ENCODE measurements at places on chromosomes 13 and 19.

GRCh38 chr19:14005349-14006084 is 603 bp downstream of the RFX1 start:
- DNase-seq = peak; percentile 69

- DNase-seq = no peak
These were observed 8.3 kb upstream of the TBXA2R start for GRCh38 chr19:3614858-3615505.

DNA sequence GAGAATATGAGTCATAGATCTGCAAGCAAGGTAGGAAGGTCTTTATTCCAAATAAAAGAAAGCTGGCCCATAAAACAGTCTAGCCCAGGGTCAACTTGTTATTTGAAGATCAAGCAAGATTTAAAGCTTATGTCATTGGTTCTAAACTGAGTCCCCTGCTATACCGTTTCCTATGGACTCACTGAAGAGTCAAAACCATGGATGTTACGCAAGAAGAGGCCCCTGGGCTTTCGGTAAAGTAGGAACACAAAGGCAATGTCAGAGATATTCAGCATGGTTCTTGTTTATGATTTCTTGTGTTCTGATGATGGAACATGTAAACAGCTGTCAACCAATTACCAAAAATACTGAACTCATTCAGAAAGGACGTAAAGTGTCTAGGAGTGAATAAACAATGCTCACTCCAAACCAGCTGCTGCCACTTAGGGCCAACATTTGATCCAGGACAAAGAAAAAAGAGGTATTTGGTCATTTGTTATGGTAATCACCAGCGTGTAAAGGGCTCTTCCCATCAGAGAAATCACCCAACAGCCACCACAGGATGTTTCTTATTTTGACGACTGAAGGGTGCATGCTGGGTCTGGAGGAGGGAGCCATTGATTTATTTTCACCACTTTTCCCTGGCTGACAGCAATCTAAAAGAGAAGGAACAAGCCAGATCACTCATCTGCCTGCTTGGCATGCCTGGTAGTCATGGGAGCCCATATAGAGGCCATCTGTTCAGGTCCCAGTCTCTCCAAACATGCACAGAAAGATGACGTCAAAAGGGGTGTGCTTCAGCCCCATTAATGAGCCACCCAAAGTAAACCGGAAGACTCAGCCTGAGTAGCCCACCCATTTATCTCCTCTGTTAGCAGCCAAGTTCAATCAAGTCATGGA is 68.3 kb downstream of the FGF14 start:
- no peak for DNase-seq

DNA sequence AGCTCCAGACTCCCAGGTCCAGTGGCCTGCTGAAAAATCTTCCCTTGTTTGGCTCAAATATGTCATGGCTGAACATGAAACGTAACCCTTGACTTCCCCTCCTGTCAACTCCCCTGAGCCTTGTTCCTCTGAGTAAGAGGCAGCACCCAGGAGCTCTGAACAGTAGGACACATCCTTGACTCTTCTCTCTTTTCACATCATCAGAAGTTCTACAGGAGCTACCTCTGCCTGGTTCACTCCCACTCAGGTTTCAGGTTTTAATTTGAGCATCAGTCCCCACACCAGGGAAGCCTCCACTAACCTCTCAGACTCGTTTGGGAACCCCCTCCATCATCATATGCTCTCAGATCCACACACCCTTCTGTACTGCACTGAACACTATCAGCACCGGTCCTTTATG is 30.3 kb downstream of the ZNF823 start:
- DNase-seq = no peak

- DNase-seq = no peak
These were observed 266.1 kb upstream of the TMTC4 start for GRCh38 chr13:100940658-100941057.

DNA sequence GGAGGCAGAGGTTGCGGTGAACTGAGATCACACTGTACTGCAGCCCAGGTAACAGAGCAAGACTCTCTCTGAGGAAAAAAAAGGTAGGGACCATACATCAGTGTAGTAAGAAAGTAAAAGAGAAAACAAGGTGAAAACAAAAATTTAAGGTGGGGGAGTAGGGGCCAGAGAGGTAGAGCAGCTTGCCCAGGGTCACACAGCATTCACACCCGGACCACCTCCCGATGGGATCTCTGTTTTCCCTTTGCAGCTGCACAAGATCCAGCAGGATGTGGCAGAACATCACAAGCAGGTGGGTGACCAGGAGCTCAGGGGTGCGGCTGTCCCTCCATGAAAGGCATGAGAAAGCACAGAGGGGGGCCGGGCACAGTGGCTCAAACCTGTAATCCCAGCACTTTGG is 4.5 kb downstream of the TLE6 start:
- no peak for DNase-seq

- no peak for DNase-seq
These were observed 8.7 kb upstream of the CKM start for GRCh38 chr19:45331411-45331810.

DNA sequence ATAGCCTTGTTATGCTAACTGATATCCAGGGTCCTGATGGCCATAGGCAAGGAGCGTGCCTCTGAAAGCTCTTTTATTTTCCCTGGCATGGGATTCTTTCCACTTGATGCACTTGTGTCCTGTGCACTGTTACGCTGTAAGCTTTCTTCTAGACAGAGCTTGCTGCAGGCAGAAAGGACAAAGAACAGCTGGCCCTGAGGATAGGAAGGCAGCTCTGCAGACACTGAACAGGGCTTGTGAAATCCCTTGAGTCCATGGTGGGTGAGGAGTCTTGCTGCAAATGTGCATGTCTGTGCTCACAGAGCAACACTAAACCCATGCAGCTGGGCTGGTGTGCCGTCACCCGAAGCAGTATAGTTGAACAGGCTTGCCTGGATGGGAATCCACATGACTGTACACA is 126.6 kb downstream of the AKAP11 start:
- DNase-seq = no peak

- no peak for DNase-seq
These were observed 20.4 kb downstream of the COG6 start for GRCh38 chr13:39675904-39676303.

DNA sequence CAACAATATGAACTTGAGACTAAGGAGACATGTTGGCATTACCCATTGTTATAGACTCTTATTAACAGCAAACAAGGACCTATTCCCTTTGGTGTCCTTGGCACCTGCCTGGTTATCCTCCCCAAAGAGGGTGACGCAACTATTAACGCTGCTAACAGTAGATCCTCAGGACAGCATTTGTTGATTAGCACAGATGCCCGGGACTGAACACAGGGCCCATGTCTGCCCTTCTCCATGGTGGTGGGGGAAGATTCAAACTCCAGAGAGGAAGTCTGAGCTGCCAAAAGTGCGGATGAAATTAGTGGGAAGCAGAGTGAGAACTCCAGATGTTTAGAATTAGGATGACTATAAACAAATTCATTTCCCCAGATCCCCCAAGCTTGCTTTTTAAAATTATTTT is 101.2 kb upstream of the RAP2A start:
- no peak for DNase-seq

DNA sequence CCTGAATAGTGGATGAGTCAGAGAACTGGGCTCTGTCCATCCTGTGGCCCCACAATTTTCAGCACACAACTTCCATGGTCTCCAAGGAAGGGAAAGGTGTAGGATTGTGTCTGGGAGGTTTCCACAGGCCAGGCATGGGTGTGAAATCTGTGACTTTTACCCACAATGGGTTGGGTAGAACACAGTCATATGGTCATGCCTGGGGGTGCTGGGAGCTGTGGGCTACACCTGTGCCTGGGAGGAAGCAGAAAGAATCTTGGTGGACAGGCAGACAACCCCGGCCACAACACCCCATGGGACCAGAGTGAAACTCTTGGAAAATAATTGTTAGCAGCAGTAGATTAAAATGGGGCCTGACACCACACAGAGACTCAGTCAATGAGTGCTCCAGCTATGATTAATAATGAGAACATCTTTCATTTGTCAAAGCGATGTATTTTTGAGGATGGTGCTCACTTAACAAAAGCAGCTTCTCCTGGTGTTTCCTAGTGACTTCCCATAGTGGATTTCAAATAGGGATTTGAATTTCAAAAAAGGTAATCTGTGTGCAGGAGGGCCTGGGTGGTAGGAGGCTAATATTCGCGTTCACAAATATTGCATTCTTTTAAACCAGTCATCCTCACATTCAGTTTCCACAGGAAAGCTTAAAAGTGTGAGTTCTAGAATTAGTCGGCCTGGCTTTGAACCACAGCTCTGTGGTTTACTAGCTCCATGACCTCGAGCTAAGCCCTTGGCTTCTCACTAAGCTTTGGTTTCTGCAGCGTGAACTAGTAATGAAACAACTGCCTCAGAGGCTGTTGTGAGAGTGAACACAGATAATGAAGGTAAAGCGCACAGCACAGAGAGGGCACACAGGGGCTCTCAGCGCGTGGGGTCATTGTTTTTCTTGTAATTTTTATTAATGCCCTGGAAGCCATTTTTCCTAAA is 89.3 kb upstream of the UQCRFS1 start:
- DNase-seq = no peak

DNA sequence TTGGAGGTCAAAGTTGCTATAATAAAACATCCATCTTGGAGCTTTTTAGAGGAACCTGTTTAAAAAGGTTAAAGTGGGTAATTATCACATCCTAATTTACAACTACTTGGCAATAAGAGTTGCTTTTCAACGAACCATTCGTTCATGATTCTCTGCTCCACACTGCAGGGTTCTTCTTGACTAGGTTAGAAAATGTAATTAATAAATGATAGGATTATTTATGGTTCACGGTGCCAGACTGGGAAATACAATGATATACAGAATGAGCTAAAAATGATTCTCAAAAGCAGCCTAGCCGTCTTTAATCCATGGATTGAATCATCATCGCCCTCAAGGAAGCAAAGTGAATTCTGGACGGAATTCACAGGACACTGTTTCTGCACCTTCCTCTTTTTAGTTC is 291.2 kb downstream of the TEX29 start:
- DNase-seq = no peak

GRCh38 chr19:39296055-39296645 is at the start of gene IFNL1:
IFNL1 (plus strand) TSS chr19:39296407; CDS start chr19:39296422, 15 bp downstream.
- no peak for DNase-seq

- DNase-seq = peak; percentile 98
These were observed 11.2 kb downstream of the IL17D start for GRCh38 chr13:20714563-20715329.

DNA sequence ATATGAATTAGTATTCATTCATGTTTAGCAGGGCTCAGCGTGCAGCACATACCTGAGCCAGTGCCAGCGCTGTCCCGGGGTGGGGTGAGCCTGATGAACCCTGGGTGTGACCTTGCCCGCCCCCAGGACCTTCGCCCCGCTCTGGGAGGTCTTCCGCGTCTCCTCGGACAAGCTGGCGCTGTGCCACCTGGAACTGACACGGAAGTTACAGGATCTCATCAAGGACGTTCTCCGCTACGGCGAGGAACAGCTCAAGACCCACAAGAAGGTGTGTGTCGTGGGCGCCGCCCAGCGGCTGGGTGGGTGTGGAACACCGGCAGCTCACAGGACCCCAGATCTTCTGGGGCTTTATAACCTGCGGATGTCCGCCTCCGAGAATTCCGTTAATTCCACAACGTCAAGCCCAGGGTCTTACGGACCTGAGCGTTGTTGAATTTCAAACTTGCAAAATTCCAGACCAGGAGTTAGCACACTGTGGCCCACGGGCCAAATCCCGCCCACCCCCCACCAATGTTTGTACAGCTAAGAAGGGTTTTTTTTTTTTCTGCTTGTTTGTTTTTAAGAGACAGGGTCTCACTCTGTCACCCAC is 15.4 kb downstream of the FCHO1 start:
- DNase-seq = peak; percentile 75

DNA sequence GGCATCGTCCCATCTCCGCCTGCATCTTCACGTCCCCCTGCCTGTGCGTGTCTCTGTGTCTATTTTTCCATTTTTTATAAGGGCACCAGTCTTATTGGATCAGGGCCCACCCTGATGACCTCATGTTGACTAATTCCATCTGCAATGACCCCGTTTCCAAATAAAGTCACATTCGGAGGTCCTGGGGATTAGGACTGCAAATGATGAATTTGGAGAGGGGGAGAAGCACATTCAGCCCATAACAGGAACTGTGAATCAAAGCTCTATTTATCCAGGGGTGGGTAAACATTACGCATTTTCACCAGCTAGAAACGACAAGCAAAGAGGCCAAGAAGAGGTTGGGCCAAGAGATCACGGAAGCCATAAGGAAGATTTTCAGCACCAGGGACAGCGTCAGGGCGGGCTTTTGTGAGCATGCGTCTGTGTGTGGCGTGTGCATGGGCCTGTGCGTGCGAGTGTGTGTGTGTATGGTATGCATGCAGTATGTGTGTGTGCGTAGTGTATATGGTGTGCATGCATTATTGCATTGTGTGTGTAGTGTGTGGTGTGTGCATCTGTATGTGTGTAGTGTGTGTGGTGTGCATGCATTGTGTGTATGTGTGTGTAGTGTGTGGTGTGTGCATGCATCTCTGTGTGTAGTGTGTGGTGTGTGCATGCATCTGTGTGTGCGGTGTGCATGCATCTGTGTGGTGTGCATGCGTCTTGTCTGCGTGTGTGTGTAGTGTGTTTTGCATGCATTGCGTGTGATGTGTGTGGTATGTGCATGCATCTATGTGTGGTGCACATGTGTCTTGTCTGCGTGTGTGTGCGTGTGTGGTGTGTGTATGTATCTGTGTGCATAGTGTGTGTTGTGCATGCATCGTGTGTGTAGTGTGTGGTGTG is 19.6 kb downstream of the CELF5 start:
- peak; percentile 9 for DNase-seq

GRCh38 chr19:7676376-7676775 is 514 bp upstream of the MCEMP1 start:
- DNase-seq = no peak

- DNase-seq = no peak
These were observed 823.5 kb downstream of the GPC5 start for GRCh38 chr13:92221916-92222315.

- no peak for DNase-seq
These were observed 12.8 kb upstream of the CEACAM3 start for GRCh38 chr19:41783612-41784011.

- DNase-seq = no peak
These were observed 8.7 kb downstream of the MEGF8 start for GRCh38 chr19:42333975-42334696.

- DNase-seq = no peak
These were observed 47.3 kb downstream of the COL4A1 start for GRCh38 chr13:110259651-110260050.

DNA sequence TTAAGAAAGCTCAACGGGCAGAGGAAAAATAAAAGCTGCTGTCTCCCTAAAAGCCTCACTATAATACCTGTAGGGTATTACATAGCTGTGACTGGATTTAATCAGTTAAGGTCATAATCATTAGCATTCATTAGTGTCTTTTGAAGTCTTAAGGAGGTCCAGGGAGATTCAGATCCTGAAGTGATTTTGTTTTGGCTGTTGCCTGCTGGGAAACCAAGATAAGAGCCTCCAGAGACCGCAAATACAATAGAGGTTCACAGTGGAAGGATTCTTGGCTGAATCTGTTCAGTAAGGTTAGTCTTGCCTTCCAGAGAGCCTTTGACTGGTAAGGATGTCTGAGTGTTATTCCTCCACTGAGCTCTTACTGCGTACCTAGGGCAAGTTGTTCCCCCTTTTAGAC is 54.0 kb upstream of the TNFRSF19 start:
- DNase-seq = no peak

DNA sequence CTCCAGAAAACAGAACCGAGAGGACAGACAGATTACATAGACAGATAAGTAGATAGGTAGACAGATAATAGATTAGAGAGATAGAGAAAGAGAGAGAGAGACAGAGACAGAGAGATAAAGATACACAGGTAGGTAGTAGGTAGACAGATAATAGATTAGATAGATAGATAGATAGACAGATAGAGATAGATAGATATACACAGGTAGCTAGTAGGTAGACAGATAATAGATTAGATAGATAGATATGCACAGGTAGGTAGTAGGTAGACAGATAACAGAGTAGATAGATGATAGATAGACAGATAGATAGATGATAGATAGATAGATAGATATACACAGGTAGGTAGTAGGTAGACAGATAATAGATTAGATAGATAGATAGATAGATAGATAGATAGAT is 10.1 kb downstream of the FFAR2 start:
- no peak for DNase-seq

Data from fibroblast of the conjunctiva (primary cell).